CD4-positive, CD25-positive, alpha-beta regulatory T cell (primary cell): ENCODE measurements at places on chromosomes 13 and 19. TPM values are rescaled to one million over a fixed set of nuclear protein-coding genes. Genes with fewer than 3 reads are reported as not detected.
A peak's percentile ranks its signal among the peaks of the same experiment; 100 is the strongest.

DNA sequence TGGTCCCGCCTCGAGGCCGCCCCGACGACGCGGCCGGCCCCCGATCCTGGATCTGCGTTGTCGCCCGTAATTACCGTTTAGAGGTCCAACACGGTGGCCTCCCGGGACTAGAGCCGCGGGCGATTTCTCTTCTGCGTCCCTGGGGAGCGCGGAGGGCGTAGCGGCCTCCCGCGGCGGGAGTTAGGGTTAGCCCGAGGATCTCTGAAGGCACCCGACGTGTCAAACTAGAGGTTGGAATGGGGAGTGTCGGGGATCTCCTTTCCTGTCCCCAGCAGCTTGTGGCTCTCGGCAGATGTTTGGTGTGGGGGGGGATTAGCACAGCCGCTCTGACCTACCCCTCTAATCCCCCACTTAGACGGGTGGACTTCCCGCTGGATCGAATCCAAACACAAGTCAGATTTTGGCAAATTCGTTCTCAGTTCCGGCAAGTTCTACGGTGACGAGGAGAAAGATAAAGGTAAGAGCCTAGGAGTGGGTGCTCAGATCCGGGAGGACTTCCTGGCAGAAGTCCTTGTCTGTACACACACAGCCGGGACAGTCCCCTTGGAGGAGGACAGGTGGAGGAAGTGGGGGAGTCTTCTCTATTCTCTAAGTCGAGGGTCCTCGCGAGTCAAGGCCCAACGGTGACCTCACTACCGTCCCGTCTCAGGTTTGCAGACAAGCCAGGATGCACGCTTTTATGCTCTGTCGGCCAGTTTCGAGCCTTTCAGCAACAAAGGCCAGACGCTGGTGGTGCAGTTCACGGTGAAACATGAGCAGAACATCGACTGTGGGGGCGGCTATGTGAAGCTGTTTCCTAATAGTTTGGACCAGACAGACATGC is 581 bp downstream of the CALR start:
- H3K4me1 ChIP-seq = peaks cover 48% of the 10 kb centered on the region
- peak overlapping the region; percentile 95 for H3K4me3 ChIP-seq
- peak; percentile 56 for DNase-seq
- no peaks in the 10 kb centered on the region for H3K27me3 ChIP-seq
- peaks cover 43% of the 10 kb centered on the region for H3K36me3 ChIP-seq
- peak overlapping the region; percentile 84 for H3K27ac ChIP-seq

EBI3 gene
- total RNA-seq = not detected

- DNase-seq = peak; percentile 19
- H3K27ac ChIP-seq = peak overlapping the region; percentile 86
- H3K4me3 ChIP-seq = peak overlapping the region; percentile 95
- H3K4me1 ChIP-seq = peaks cover 88% of the 10 kb centered on the region
Measured at GRCh38 chr19:46954993-46955812, 64.4 kb upstream of the NPAS1 start.

DNA sequence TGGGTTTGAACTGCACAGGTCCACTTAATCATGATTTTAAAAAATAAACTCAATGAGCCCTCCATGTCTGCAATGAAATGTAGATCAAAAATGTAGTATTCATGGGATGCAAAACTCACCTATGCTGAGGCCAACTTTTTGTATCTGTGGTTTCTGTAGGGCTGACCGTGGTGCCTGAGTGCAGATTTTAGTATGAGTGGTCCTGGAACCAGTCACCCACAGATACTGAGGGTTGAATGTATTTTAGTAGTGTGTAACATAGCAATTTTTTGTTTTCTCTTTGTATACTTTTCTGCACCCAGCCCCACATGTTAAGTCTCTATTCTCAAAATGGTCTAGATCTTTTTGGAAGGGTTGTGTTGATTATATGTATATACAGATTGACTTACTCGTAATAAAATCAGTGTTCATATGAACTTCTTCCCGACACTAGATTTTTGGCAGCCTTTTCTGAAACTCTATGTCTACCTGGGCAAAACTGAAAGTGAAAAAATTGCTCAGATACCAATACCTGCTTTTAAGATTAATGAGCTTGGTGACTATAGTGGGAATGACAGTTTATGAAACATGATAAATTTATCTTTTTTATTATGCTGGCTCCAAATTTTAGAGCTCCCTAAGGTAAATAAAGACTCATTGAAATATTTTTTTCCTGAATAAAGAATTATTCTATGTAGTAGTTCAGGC is 51.6 kb downstream of the DNAJC15 start:
- no peak for DNase-seq
- peaks cover 5% of the 10 kb centered on the region for H3K36me3 ChIP-seq
- H3K27ac ChIP-seq = no peak overlapping the region
- peak overlapping the region; percentile 80 for H3K4me3 ChIP-seq

DNASE2 gene
- 20.2 TPM for total RNA-seq

GRCh38 chr13:79121286-79121685 is 284.8 kb downstream of the RBM26 start:
- H3K27ac ChIP-seq = no peak overlapping the region
- DNase-seq = no peak
- H3K4me3 ChIP-seq = no peak overlapping the region
- no peaks in the 10 kb centered on the region for H3K4me1 ChIP-seq

DNA sequence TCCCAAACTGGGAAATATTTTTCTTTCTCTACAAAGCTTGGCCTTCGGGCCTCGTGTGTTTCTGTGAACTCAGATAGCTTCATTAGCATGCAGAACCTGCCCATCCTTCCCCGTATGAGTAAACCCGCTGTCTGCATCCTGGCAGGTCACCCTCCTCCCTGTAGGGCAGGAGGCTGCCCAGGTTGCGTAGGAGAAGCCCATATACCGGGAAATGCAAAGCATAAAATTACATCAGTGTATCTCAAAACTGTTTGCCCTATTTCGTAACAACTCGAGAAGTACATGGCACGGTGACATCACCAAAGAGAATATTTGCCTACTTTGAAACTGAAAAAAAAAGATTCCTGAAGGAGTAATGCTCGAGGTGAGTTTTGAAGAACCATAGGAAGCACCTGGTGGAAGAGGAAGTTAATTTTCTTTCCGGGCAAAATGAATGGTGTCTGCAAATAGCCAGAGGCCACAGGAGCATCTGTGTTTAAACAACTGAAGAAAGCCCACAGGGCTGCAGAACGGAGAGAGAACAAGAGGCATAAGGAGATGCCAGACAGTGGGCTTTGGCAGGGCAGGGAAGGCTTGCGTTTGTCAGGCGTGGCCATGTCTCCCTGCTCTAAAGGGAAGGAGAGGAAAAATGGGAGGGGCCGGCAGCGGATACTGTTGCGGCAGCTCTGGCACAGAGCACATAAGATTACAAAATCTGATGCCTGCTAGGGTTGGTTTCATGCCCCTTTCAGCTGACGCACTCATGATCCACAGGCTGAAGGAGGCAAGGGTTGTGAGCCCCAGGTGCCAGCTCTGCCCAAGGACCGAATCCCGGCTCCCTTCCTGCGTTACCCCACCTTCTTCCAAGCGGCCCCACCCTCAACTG is 81.4 kb downstream of the IRS2 start:
- no peak overlapping the region for H3K27ac ChIP-seq
- H3K4me3 ChIP-seq = no peak overlapping the region
- H3K4me1 ChIP-seq = no peaks in the 10 kb centered on the region
- no peak for DNase-seq
- H3K36me3 ChIP-seq = no peaks in the 10 kb centered on the region

- H3K4me1 ChIP-seq = peaks cover 20% of the 10 kb centered on the region
- no peaks in the 10 kb centered on the region for H3K36me3 ChIP-seq
- no peaks in the 10 kb centered on the region for H3K27me3 ChIP-seq
- no peak overlapping the region for H3K27ac ChIP-seq
- DNase-seq = no peak
Measured at GRCh38 chr19:35225951-35226350, 2.6 kb downstream of the FAM187B start.

GRCh38 chr19:54461613-54462012 is 2.0 kb downstream of the LENG9 start:
- no peak for DNase-seq
- H3K36me3 ChIP-seq = peaks cover 43% of the 10 kb centered on the region
- H3K4me1 ChIP-seq = peaks cover 32% of the 10 kb centered on the region
- no peak overlapping the region for H3K4me3 ChIP-seq

GRCh38 chr13:24725379-24725778 is 38.6 kb upstream of the RNF17 start:
- H3K36me3 ChIP-seq = no peaks in the 10 kb centered on the region
- H3K4me3 ChIP-seq = no peak overlapping the region

GRCh38 chr13:22336460-22336859 is 665.6 kb downstream of the FGF9 start:
- H3K4me3 ChIP-seq = no peak overlapping the region
- H3K4me1 ChIP-seq = no peaks in the 10 kb centered on the region
- no peaks in the 10 kb centered on the region for H3K27me3 ChIP-seq
- DNase-seq = no peak
- no peaks in the 10 kb centered on the region for H3K36me3 ChIP-seq

MZF1 gene
- total RNA-seq = 15.6 TPM

PCDH9 gene
- total RNA-seq = 0.59 TPM

DNA sequence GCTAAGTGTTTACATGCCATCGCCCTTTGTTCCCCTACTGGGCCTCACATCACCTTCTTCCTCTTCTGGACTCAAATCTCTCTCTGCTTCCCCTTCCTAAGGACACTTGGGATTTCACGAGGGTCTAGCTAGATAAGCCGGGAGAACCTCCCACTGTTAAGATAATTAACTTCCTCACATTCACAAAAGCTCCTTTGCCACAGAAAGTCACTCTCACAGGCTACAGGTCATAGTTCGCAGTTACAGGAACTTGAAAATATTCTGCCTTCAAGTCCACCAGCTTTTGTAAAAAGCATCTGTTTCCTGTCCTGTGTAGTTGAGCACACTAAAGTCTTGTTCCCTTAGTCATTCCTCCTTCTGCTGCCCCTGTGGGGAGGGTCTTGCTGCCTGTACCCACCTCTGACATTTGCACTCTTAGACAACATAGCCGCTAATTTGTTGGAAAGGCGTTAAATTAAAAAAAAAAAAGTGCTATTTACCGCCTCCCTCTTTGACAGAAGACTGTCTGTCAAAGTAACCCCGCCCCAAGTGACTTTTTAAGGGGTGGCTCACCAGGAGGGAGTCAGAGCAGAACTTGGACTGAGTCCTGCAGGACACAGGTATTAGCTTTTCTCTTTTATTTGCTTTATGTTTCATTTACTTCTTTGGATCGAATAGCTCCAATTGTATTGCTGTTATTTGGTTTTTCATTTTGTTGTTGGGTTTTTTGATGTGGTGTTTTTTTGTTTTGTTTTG is 26.8 kb upstream of the CEACAM21 start:
- DNase-seq = peak; percentile 64
- H3K4me1 ChIP-seq = peaks cover 77% of the 10 kb centered on the region
- peak overlapping the region; percentile 82 for H3K27ac ChIP-seq
- H3K27me3 ChIP-seq = no peaks in the 10 kb centered on the region
- H3K36me3 ChIP-seq = peaks cover 12% of the 10 kb centered on the region
- peak overlapping the region; percentile 100 for H3K4me3 ChIP-seq

RASAL3 gene
- total RNA-seq = 122 TPM

GRCh38 chr19:55650126-55650557 is 2.1 kb downstream of the CCDC106 start:
- no peak overlapping the region for H3K27ac ChIP-seq
- peaks cover 4% of the 10 kb centered on the region for H3K36me3 ChIP-seq
- DNase-seq = no peak
- H3K27me3 ChIP-seq = no peaks in the 10 kb centered on the region
- peaks cover 21% of the 10 kb centered on the region for H3K4me1 ChIP-seq

KLK3 gene
- not detected for total RNA-seq

FBXO17 gene
- total RNA-seq = not detected

DNA sequence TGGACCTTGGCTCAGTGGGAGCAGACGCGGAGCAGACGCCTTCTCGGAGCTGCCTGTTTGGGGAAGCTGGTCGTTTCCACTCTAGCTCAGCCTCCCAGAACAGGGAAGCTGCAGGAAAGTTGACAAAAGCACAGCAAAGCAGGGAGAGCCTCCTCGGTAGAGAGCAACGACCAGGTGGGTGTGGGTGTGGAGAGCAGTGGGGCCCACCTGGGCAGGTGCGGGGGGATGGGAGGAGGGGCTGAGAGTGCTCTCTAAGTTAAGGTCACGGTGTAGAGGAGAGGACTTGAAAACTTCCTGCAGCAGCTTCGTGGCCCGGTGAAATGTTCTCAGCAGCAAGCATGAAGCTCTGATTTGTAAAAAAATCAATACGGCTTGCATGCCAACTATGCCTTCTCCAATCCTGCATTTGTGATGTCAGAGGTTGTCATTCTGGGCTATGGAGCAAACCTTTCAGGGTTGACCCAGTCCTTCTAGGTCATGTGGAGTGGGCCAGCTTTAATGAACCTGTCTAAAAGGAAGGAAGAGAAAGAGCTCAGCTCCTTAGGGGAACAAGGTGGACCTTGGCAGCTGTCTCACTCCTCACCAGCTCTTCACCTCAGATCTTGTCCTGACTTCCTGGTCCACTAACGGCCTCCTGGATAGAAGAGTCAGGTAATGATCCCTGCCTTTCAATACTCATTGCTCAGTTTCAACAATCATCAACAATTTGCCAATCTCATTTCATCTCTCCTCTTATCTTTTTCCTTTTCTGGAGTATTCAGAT is 85.8 kb upstream of the UBL3 start:
- no peaks in the 10 kb centered on the region for H3K36me3 ChIP-seq
- H3K4me3 ChIP-seq = peak overlapping the region; percentile 80
- peak overlapping the region; percentile 82 for H3K27ac ChIP-seq
- H3K27me3 ChIP-seq = no peaks in the 10 kb centered on the region

- no peaks in the 10 kb centered on the region for H3K27me3 ChIP-seq
- no peak for DNase-seq
- no peak overlapping the region for H3K4me3 ChIP-seq
- H3K4me1 ChIP-seq = peaks cover 39% of the 10 kb centered on the region
- H3K36me3 ChIP-seq = peaks cover 6% of the 10 kb centered on the region
Measured at GRCh38 chr13:48501705-48502104, 31.2 kb downstream of the RCBTB2 start.

DNA sequence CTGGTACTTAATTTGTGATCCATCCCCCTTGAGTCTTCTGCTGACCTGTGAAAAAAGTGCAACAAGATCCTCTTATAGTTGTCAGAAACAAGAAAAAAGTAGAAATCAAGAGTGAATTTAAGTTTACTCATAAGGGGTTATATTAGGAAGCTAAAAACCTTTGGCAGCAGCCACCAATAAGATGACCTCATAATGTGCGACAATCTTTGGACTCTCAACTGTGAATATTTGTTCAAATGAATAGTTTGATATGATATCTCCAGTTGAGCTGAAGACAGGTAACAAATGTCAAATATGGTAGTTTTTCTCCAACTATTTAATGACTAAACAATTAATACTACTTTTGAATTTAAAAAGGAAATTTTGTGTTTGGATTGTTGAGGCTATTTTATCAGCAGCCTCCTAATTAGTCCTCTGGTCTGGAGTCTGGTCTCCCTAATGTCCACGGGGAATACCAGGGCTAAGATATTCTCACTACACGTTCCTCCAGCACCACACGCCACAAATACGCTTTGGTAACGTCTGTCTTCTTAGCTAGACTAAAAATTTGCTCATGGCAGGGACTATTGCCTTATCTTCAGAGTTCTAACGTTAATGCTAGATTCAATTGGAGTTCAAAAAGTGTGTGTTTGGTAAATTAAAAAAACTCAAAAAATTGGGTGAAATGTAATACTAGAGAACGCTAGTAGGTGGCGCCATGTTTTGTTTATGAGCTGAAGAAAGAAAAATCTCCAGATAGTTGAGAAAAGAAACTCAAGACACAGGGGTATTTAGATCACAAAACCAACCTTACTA is 51.0 kb upstream of the PDX1 start:
- no peak overlapping the region for H3K4me3 ChIP-seq
- no peak overlapping the region for H3K27ac ChIP-seq
- no peaks in the 10 kb centered on the region for H3K36me3 ChIP-seq
- H3K4me1 ChIP-seq = no peaks in the 10 kb centered on the region

GRCh38 chr13:63433546-63434150 is 2018.0 kb upstream of the PCDH20 start:
- no peaks in the 10 kb centered on the region for H3K27me3 ChIP-seq
- H3K27ac ChIP-seq = no peak overlapping the region
- no peak for DNase-seq
